Germinal center (tissue), 1 donor: ENCODE measurements at places on chromosomes 7 and 10.

DNA sequence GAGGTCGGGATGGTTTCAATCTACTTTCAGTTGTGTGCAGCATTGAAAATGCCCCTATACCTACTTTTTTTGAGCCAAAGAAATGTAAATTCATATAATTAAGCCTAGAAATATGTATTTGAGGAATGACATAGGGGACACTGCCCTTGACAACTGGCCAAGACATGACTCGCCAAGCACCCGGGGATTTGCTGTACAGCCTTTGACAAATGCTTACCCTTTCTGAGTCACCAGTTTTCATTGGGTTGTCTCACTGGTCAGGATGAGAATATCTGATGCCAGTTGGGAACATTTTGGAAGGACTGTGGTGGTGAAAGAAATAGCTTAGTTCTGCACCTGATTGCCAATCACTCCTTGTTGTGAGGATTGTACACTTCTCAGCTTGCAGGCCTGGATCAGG lies 166.8 kb upstream of the HABP2 start:
- DNase-seq, result no peak

- DNase-seq, result no peak
Measured at GRCh38 chr7:2523941-2524807, 4.6 kb downstream of the LFNG start.

GRCh38 chr7:96321658-96322372 lies at the start of gene SLC25A13:
SLC25A13 (minus strand) TSS chr7:96322098; CDS start chr7:96321956, 142 bp downstream.
- DNase-seq, result peak; percentile 85

- DNase-seq, result no peak
Measured at GRCh38 chr7:106424476-106425016, 139.8 kb upstream of the NAMPT start.

DNA sequence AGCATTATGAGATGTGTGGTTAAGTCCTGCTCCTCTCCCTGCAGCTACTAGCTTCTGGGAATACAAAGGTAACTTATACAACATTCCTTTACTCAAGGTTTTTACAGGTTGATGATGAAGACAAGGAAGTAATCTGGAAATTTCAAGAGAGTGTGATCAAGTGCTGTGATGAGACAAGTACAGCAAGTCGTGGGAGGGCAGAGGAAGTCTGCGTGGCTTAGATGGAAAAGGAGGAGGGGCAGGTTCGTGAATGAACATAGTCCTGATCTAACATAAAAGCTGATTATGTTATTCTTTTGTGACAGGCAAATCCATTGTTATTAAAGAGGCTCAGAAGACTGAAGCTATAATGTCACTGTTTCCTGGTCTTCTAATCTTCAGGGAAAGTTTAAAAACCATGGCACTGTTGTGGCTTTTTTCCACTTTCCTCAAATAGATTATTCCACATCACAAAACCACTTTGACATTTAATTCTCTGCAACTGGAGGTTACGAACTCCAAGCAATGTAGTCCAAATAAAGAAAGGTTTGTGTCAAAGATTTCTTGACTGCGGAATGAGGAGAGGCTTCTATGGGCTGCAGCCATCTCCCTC lies 84.1 kb downstream of the CPXM2 start:
- no peak for DNase-seq

DNA sequence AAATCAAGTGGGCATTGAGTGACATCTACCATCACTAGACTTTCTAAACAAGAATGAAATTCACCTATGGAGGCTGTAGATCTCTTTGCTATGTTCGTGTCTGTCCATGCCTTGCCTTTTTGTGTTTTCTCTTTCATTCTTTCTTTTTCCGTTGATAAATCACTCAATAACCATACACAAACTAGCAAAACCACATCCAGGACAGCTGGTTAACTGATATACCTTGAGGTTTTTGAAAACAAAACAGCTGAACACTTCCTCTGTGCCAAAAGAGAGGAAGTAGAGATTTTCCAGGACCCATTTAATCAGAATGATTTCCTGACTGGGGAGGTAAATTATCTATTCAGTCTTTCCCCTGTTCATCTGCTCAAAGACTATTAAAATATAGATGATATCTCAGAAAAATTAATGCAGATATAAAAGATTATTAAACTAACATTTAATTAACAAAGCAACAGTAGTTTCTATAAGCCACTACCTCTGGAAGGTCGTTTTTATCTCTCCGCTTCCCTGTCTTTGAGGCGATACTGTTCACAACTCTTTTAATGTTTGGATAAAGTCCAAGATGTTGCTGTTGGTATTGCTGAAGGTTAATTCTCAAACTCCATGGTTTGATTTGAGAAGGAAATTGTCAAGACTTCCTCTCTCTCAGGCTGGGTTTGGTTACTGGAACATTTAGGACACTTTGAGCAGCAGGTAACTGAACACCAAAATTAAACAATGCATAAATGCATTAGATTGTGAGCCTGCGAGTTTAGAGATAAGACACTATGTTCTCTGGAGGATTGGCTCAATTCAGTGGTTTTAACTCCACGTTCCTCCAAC lies 24.4 kb upstream of the C10orf67 start:
- DNase-seq, result peak; percentile 60

GRCh38 chr7:159141660-159142059 lies 3.0 kb downstream of the VIPR2 start:
- DNase-seq, result no peak

DNA sequence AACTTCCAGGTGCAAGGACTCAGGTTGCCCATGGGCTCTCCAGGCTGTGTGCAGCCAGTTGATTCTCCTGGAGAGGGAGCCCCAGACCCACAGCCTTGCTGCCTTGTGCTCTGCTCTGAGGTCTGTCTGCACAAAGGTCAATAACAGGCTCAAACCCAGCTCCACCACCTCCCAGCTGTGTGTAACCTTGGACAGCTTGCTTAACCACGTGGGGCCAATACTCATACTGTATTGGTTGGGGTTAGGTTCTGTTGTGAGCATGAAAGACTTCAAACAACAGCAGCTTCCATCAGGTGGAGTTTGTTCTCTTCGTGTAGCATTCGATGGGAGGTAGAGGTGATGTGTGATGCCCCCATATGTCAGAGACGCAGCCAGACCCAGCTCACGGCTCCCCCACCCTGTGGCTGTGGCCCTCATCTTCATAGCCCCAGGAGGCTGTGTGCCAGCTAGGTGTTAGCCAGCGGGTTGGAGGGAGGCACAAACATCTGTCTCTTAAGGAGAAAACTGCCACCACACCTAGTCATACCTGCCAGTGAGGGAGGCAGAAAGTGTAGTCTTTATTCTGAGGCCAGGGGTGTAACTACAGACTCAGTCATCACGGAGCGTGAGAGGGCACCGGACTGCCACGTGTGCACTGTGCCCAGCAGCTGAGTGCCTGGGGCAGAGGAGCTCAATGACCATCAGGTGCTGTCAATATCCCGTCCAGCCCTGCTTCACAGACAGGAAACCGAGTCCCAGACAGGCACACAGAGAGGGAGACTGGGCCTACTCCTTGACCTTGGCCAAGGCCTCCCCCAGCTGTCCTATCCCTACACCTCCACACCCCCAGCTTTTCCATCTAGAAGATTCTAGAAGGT lies 8.1 kb upstream of the POLD2 start:
- DNase-seq, result no peak

DNA sequence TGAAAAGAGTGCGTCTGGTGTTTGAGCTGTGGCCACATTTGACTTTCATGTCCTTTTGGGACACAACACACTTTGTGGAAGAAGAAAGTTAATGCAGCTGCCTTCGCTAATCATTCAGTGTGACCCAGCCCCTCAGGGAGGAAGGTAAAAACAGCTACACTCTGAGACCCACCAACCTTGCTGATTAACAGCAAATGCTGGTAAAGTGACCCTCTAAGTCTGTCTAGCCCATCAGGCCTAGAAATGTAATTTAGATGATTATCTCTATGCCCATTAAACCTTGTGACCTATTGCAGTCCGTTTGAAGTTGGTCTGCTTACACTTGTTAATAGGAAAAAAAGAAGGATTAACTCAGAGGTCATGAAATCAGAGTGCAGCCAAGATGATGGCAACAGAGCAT lies 161.9 kb upstream of the WNT16 start:
- no peak for DNase-seq

DNA sequence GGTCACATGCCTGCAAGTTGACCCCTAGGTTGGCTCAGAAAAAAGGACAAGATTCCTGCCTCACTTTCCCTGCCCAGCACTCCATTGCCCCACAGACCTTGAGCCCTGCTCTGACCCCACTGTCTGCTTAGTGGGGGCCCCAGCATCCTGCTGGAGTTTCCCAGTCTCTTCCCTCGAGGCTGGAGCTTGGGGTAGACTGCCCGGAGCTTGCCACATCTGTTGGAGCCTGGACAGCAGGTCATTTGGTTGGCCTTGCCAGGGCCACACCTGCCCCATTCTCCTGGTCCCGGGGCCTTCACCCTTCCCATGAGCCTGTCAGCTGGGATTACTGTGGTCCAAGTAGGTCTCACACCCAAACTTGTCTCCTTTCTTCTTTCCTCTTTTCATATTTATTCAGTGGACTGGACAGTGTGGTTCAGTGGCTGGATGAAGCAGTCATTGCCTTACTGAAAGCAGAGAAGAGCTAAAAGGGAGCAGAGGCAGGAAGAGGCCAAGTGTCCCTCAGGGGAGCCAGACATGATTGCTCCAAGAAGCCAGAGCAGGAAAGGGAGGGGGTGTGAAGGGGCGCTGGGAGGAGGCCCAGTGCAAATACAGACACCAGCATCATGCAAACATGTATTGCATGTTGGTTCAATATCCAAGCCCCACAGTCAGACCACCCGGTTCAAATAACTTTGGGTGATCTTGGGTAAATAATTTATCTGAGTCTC lies 56.2 kb upstream of the CACUL1 start:
- DNase-seq, result no peak

GRCh38 chr7:30143748-30144251 lies 9.0 kb downstream of the MTURN start:
- no peak for DNase-seq

DNA sequence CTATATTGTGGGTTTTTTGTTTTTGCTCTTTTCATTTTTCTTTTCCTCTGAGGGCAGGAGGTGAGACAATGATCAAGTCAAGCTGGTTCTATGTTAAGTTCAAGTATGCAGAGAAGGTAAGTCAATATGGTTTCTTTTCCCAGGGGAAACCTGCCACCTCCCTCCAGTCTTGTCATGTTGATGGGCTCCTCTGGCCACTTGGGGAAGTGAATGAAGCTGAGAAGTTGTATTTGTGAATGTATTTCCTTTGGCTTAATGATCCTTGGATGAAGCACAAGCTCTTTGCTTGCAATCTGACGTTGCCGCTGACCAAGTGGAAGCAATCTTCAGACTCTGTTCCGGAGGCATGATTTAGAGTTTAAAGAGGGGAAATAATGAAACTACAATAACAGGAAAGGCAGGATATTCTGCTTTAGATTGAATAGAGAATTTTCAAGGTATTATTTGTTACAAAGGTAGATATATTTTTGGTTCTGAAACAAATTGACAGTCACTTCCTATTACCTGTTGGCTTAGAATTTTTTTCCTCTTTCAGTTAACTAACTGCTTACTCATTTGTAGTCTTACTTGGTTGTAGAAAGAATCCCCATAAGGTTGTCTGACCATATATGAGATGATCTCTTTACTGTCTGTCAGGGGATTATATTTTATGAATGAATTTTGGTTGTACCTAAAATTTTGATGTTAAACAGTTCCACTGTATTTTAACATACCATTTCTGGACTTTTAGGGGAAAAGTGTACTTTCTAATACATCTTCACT lies 369.6 kb downstream of the AUTS2 start:
- DNase-seq, result no peak

DNA sequence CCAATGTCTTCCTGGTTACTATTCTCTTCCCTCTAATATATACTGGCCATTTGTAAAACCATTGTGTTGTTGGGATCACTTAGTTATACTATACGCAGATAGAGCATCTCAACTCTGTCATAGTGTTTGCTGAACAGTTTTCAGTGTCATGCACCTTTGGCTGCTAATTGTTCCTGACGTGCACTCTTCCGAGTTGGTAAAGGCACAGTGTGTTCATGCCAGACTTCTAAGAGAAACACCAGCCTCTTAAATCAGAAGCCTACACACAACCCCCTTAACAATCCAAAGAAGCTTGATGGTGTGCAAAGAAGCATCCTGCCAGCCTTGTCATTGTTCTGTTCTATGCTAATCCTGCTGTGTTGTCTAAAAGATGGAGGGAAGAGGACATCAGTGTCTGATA lies 131.1 kb downstream of the MAPK8 start:
- DNase-seq, result no peak

GRCh38 chr10:116211682-116212081 lies 61.3 kb downstream of the GFRA1 start:
- no peak for DNase-seq

- no peak for DNase-seq
Measured at GRCh38 chr7:109950256-109950655, 1140.7 kb upstream of the LRRN3 start.

DNA sequence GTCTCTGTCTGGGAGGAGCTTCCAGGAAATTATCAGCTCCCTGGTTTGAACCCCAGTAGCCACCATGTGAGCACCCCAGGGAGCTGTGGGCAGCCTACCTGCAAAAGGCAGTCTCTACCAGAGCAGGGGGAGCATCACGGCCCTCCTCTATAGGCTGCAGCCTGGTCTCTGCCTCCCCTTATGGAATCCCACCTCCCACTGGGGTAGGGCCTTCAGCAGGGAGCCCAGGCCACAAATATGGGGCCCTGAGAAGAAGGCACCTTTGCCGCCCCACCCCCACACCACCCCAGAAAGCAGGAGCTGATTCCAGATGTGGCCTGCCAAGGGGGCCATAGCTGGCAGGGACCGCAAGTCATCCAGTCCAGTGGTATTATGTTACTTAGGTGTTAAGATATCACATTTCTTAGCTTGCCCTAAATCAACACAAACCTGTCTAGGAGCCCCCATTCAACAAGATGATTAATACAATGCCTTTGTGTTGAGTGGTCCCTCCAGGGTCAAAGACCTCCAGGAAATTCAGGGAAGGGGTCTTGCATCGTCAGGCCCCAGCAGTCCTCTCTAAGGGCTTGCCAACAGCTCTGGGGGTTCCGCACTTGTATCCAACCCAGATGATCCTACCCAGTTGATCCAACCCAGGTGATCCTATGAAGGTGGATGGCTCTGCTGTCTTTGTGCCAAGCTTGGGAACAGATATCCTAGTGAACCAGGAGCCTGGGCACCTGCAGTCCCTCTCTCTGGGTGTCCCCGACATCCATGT lies 114.9 kb downstream of the OAT start:
- DNase-seq, result no peak
